A549 treated with Hydrocortisone at 1 μM for 4 hours (cell line): ENCODE measurements at places on chromosomes 7 and 10. TPM values are rescaled to one million over a fixed set of nuclear protein-coding genes. Genes with fewer than 3 reads are reported as not detected.

Gene TRIM50
- not detected in 5 replicates for total RNA-seq

Gene CHST3
- total RNA-seq = 43.0 to 57.6 TPM (median 51.6 TPM) in 5 replicates

Gene TCAF2
- total RNA-seq = 0.89 to 1.7 TPM (median 1.2 TPM) in 5 replicates

Gene NRF1
- 9.2 to 11.8 TPM (median 11.2 TPM) in 5 replicates for total RNA-seq

Gene COL13A1
- 0.14 to 0.30 TPM (median 0.25 TPM) in 5 replicates for total RNA-seq

Gene C10orf62
- 0.10 to 0.16 TPM in 2 of 5 replicates, not detected in the others for total RNA-seq

Gene DNAH11
- total RNA-seq = 0.05 to 0.63 TPM (median 0.25 TPM) in 5 replicates

Gene CCNY
- total RNA-seq = 45.6 to 64.8 TPM (median 52.8 TPM) in 5 replicates

Gene KCNMA1
- 43.5 to 83.8 TPM (median 66.6 TPM) in 5 replicates for total RNA-seq

Gene ELN
- 0.07 to 0.23 TPM (median 0.10 TPM) in 5 replicates for total RNA-seq

Gene SGCE
- 45.9 to 53.3 TPM (median 52.9 TPM) in 5 replicates for total RNA-seq

Gene SPDYE11
- not detected in 5 replicates for total RNA-seq

Gene SORBS1
- 0.38 to 0.58 TPM (median 0.48 TPM) in 5 replicates for total RNA-seq

Gene SPDYE6
- not detected in 5 replicates for total RNA-seq

Gene MOGAT3
- total RNA-seq = not detected in 5 replicates

Gene GDF2
- not detected in 5 replicates for total RNA-seq

Gene CYP3A7
- not detected in 5 replicates for total RNA-seq

Gene ALOX5
- 0.20 to 0.62 TPM (median 0.30 TPM) in 5 replicates for total RNA-seq

Gene FOXP2
- total RNA-seq = not detected in 5 replicates

Gene STK31
- total RNA-seq = 0.71 to 1.3 TPM (median 0.86 TPM) in 5 replicates
